ENCODE measurements at places on chromosomes 6 and 20.

DNA sequence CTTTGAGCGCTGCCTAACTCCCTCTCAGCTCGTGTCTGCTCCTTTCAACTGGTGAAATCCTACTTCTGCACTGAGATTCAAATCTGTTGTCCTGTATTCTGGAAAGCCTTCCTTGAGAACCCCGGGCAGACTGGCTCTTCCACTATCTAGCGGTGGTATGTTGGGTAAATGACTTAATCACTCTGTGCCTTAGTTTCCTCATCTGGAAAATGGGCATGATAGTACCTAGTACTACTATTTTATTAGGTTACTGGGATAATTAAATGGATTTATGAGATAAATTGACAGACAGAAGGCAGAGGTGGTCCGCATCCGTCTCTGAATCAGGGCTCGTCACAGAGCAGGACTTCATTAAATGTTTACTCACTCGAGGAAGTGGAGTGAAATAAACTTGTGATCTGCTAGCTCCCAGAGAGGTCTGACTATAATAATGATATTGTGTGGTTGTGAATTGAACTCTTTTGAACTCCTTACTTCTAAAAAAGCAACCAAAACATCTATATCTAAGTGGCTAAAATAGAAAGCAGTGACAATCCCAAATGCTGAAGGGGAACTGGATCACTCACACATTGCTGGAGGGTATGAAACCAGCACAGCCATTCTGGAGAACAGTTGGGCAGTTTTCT, 26.6 kb downstream of the PPP1R16B start:
- no peak for DNase-seq

DNA sequence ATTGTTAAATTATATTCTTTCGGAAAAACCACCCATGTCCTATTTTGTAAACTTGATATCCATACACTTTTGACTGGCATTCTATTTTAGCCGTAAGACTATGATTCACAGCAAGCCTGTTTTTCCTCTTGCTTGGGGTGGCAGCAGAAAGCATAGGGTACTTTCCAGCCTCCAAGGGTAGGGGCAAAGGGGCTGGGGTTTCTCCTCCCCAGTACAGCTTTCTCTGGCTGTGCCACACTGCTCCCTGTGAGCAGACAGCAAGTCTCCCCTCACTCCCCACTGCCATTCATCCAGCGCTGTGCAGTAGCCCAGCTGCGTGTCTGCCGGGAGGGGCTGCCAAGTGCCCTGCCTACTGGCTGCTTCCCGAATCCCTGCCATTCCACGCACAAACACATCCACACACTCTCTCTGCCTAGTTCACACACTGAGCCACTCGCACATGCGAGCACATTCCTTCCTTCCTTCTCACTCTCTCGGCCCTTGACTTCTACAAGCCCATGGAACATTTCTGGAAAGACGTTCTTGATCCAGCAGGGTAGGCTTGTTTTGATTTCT, 2.1 kb upstream of the ESR1 start:
- DNase-seq: no peak

DNA sequence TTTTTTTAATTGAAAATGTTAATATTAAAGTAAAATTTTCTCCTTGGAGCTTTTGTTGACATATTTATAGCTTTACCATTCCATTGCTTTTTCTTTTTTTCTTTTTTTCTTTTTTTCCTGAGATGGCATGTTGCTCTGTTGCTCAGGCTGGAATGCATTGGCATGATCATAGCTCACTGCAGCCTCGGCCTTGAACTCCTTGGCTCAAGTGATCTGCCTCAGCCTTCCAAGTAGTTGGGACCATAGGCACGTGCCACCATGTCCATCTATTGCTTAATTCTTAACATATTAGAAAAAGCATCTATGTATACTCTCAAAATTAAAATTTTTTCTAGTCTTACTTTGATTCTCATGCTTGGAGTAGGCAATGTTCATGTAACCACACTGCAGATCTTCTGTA, 43.0 kb downstream of the RALGAPB start:
- DNase-seq: no peak

DNA sequence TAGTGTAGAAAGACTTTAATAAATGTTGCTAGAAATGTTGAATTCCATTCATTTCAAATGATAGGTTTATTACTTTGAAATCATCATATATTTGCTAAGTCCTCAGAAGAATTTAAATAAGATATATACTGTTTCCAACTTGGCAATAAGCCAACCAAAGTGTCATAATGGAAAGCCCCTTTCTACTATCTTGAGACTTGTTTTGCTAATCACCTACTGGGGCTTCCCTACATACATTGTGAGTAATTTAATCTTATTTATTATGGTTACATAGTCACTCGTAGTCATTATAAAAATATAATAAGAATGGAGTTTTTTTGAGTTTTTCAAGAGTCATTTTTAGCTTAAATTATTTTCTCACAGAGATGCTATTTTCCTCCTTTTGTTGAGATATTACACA, 20.7 kb downstream of the COL19A1 start:
- DNase-seq: no peak

Measured in activated T-cell treated with anti-CD3 and anti-CD28 coated beads, Interleukin-2, amount 50 U/mL, for 1 hour (primary cell).